ENCODE measurements at places on chromosomes 7 and 10.

DNA sequence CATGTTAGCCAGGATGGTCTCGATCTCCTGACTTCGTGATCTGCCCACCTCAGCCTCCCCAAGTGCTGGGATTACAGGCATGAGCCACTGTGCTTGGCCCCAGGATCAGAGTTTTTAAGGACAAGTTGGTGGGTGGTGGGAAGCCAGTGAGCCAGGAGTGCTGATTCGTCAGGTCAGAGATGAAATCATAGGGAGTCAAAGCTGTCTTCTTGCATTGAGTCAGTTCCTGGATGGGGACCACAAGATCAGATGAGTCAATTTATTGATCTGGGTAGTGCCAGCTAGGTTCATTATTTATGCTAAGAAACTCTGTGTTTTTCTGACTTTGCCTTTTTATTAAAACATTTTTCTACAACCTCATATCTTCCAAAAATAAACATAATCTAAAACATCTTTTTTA is 423.8 kb downstream of the ARL4A start:
- no peak for DNase-seq

DNA sequence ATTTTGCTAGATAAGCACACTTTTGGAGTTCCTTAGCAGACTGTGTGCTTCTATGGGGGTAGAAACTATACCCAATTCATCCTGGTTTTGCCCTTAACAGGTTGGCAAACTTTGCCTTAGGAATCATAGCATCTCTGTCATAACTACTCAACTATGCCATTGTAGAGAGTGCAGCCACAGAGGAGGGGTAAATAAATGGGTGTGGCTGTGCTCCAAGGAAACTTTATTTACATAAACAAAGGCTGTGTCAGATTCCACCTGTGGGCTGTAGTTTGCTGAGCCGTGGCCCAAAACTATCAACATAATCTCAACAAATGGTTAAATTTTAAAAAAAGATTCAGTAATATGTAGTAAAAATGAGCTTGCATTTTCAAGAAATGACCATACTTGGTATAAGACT is 51.6 kb upstream of the LAMB1 start:
- DNase-seq, result no peak

DNA sequence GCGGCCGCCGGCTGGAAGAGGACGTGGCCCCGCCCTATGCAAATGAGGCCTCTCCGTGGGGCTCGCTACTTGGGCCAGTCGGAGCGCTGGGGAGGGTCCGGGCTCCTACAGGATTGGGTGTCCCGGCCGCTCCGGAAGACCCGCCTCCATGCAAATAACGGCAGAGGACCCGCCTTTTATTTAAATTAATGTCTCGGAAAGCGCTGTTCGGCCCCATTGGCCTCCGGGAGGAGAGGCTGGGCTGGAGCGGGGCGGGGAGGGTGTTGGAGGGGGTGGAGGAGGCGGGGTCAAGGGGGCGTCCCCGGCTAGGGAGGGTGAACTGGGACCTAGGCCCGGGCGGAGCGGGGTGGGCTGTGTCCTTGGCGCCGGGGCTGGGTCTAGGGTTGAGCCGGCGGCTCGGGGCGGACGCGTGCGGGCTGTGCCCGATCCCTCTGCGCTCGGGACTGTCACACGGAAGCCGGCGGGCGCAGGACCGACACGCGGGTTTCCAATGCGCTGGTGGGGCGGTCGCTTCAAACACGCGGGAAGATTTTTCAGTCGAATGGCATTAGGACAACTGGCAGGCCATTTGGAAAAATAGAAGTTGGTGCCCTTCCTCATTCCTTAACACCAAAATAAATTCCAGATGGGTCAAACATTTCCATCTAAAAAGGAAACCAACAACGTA is 344 bp upstream of the POLM start:
- DNase-seq, result peak; percentile 100

DNA sequence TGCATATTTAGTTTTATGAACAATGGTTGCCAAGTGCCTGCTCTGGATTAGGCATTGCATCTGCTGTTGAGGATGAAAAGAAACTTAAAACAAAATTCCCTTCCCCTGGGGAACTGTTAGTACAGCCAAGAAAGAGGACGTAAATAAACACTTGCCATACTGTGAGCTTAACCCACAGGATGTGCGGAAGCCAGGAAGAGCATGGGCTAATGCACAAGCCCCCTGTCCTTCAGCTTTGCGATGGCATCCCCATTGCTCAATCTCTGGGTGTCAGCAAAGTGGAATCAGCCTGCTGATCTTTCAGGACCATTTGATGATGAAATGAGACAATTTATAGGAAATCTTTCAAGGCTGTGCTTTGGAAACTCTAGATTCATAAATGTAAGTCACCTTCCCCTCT is 399.9 kb upstream of the IGFBP3 start:
- DNase-seq, result no peak

GRCh38 chr10:124692100-124692446 is 52.1 kb downstream of the FAM53B start:
- DNase-seq, result no peak

DNA sequence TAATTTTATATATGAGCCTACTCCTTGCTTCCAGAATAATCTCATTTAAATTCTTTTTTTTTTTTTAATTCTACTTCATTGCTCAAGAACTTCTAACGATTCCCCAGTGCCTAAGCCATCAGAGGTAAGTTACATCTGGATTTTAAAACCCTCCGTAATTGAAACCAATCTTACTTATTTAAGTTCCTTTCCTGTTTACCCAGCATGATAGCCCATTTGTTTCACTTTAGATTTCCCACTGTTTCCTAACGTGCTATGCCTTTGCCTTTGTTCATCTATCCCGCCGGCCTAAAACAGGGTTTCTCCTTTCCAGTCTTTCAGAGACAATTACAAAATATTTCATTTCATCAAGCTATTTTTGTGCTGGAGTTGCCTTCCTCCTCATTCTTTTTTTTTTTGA is 75.8 kb upstream of the ETV1 start:
- DNase-seq, result no peak

GRCh38 chr7:82404094-82404493 is 39.5 kb downstream of the CACNA2D1 start:
- no peak for DNase-seq

GRCh38 chr10:6794441-6794840 is 214.4 kb upstream of the PRKCQ start:
- DNase-seq, result no peak

DNA sequence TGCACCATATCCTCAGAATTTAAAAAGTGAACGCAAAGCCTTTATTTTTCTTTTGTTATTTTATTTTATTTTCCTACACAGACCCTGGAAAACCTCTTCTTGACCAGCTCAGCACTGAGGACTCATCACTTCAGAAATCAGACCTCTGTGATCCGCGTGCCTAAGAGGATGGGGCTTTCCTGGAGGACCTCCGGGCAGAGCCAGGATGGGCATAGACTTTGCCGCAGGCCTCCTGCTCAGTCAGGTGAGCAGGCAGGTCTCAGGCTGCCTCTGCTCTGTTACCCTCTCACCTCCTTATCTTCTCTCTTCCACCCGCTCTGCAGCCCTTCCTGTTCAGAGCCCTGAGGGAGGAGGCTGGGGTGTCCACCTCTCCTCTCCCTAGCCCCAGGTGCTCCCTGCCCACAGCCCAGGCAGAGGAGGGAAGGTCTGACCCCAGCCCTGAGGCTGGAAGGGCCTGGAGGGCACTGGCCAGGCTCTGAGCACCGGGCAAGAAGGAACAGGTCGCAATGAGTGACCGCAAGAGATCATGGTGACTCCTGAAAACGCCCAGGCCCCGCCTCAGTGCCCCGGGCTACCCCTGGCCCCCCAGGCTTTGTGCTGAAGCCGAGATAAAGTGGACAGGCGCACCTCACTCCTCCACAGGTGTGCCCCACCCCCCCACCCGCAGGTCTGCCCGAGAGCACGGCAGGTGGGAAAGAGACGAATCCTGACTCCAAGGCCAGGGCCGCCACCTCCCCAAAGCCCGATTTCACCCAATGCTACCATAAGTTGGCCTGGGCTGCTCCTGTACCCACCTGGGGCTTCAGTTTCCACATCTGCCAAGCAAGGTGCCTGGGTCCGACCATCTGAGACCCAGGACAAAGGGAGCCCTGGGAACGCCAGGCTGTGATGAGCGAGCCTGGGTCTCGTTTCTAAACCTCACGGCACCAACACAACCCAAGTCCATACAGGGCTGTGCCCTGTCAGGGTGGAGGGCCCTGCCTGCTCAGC is 2.8 kb downstream of the CALML5 start:
- DNase-seq, result no peak

- DNase-seq, result no peak
These were observed 14.5 kb downstream of the PSAP start for GRCh38 chr10:71836596-71836974.

DNA sequence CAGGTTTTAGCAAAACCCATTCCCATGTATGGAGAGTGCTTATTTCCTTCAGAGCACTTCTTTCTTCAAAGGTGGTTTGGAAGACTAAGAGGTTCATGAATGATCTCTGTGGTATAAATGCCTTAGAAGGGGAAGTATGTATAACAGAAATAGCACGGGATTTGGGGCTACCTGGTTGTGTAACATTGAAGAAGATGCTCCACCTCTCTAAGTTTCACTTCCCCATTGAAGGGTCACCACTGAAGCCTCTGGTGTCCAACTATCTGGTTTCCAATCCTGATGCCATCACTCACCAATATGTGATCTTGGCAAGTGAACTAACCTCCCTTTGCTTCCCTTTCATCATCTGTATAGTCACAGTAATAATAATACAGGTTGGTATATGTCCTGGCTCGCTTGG is 37.2 kb downstream of the CYCS start:
- DNase-seq, result no peak

GRCh38 chr10:121700416-121700815 is 102.2 kb upstream of the FGFR2 start:
- DNase-seq, result no peak
